Upper lobe of right lung (tissue), 1 donor: ENCODE measurements at places on chromosomes 4 and X. TPM values are rescaled to one million over a fixed set of nuclear protein-coding genes. Genes with fewer than 3 reads are reported as not detected.
A peak's percentile ranks its signal among the peaks of the same experiment; 100 is the strongest.

GRCh38 chr4:15402974-15403373, 24.9 kb upstream of the C1QTNF7 start:
- peaks cover 41% of the 10 kb centered on the region for H3K4me1 ChIP-seq
- DNase-seq, result no peak
- H3K27ac ChIP-seq, result no peak overlapping the region
- H3K4me3 ChIP-seq, result no peak overlapping the region
- H3K27me3 ChIP-seq, result no peaks in the 10 kb centered on the region

GRCh38 chr4:168408620-168409019, 71.7 kb downstream of the DDX60L start:
- no peak overlapping the region for H3K27ac ChIP-seq
- H3K36me3 ChIP-seq, result peaks cover 32% of the 10 kb centered on the region
- H3K4me3 ChIP-seq, result no peak overlapping the region
- DNase-seq, result no peak
- H3K4me1 ChIP-seq, result no peaks in the 10 kb centered on the region

DNA sequence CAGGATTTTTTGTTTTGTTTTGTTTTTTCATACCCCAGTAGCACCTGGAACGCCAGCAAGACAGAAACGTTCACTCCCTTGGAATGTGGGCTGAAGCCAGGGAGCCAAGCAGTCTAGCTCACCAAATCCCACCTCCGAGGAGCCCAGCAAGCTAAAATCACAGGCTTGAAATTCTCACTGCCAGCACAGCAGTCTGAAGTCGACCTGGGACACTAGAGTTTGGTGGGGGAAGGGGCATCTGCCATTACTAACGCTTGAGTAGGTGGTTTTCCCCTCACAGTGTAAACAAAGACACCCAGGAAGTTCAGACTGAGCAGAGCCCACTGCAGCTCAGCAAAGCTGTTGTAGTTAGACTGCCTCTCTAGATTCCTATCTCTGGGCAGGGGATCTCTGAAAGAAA, 99.6 kb upstream of the FGF16 start:
- no peaks in the 10 kb centered on the region for H3K36me3 ChIP-seq
- no peaks in the 10 kb centered on the region for H3K27me3 ChIP-seq
- no peak for DNase-seq
- H3K4me3 ChIP-seq, result no peak overlapping the region
- H3K27ac ChIP-seq, result no peak overlapping the region

Gene OTUD6A
- not detected for total RNA-seq

- no peaks in the 10 kb centered on the region for H3K27me3 ChIP-seq
- H3K4me3 ChIP-seq, result no peak overlapping the region
- no peak overlapping the region for H3K27ac ChIP-seq
These were observed 59.0 kb upstream of the FGFBP2 start for GRCh38 chr4:16021804-16022560.

GRCh38 chr4:1084796-1085403, 28.5 kb downstream of the RNF212 start:
- peaks cover 9% of the 10 kb centered on the region for H3K4me1 ChIP-seq
- DNase-seq, result no peak
- H3K27me3 ChIP-seq, result peaks cover 6% of the 10 kb centered on the region
- H3K4me3 ChIP-seq, result no peak overlapping the region

- no peak overlapping the region for H3K27ac ChIP-seq
- no peaks in the 10 kb centered on the region for H3K4me1 ChIP-seq
- DNase-seq, result no peak
- no peak overlapping the region for H3K4me3 ChIP-seq
- H3K27me3 ChIP-seq, result no peaks in the 10 kb centered on the region
These were observed 92.4 kb downstream of the NEUROG2 start for GRCh38 chr4:112423591-112423990.

DNA sequence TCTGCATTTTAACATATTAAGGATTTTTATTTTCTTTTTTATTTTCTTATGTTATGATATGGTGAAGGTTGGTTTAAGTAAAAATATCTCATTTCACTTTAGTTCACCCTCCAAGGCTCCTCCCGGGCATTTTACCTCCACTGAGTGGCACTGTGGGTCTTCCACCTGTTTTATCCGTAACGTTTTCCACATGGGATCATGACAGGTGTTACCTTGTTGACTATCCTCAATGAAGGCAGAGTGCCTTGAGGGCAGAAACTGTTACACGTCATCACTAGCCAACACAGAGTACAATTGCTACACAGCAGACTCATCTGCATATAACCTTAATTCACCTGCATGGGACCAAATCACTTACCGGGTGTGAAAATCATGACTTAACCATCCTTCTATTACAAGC, 105.8 kb downstream of the GEMIN8 start:
- no peak overlapping the region for H3K4me3 ChIP-seq
- H3K36me3 ChIP-seq, result no peaks in the 10 kb centered on the region
- no peaks in the 10 kb centered on the region for H3K4me1 ChIP-seq
- no peaks in the 10 kb centered on the region for H3K27me3 ChIP-seq

DNA sequence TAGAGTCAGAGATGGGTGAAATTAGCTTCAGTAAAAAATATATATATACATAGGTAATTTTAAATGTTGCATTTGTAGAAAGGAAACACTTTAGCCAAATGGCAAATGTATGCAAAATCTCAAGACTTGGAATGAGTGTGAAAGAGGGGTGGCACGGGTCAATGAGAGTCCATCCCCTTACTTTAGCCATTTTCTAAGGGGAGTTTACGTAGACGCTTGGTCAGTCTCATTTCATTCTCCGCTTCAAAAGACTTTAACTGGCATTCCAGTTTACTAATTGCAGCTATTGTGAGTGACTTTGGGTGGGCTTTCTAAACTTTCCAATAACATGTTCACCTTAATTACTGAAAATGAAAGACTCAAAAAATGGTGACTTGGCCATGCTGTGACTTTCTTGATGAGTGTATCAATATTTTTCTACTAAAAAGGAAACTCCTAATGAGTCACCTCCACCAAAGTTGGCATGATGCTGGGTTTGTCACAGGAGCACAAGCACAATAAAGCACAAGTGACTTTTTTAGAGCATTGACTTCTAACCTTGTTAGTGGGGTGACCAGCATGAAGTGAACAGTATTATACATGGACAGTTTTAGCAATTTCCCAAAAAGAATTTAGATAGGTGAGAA, 356.0 kb upstream of the RASGEF1B start:
- H3K27ac ChIP-seq, result no peak overlapping the region
- H3K27me3 ChIP-seq, result no peaks in the 10 kb centered on the region
- DNase-seq, result no peak
- no peaks in the 10 kb centered on the region for H3K36me3 ChIP-seq
- no peak overlapping the region for H3K4me3 ChIP-seq

- H3K36me3 ChIP-seq, result no peaks in the 10 kb centered on the region
- peak overlapping the region; percentile 94 for H3K4me3 ChIP-seq
- no peaks in the 10 kb centered on the region for H3K27me3 ChIP-seq
- H3K4me1 ChIP-seq, result peaks cover 23% of the 10 kb centered on the region
These were observed 3.1 kb upstream of the NR3C2 start for GRCh38 chr4:148445071-148445859.

DNA sequence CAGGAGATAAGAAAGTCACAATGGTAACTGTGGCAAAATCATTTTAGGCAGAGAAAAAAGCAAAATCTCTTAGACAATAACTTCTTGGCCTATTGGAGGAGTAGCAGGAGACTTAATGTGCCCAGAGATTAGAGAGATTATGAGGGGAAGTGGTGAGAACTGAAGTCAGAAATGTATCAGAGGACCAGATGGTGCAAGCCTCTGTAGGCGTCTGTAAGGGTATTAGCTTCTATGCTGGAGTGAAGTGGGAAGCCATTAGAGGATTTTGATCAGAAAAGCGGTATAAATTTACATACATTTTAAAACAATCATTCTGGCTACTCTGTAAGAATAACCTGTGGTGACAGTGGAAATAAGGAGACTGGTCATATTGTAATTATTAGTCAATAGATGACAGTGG, 236.7 kb downstream of the FAT4 start:
- no peaks in the 10 kb centered on the region for H3K36me3 ChIP-seq
- no peaks in the 10 kb centered on the region for H3K27me3 ChIP-seq
- H3K4me1 ChIP-seq, result no peaks in the 10 kb centered on the region
- H3K27ac ChIP-seq, result no peak overlapping the region

DNA sequence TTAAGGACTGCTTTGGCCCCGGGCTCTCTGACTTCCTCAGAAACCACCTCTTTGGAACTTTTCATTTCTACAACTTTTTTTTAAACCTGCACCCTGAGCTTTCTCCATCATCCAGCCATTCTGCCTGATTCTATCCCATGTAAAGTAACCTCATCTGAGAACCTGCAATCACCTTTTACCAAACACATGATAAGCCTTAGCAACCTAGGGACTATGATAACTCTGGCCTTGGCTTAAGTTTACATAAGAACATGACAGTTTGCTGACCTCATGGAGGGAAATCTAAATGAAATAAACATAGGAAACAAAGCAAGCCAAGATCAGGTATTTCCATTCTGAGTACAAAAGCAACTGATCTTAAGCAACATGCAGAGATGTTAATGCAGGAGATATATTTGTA, 15.7 kb upstream of the TMEM150C start:
- H3K27me3 ChIP-seq, result no peaks in the 10 kb centered on the region
- DNase-seq, result no peak
- no peak overlapping the region for H3K27ac ChIP-seq
- no peaks in the 10 kb centered on the region for H3K4me1 ChIP-seq

- no peaks in the 10 kb centered on the region for H3K27me3 ChIP-seq
- no peak overlapping the region for H3K27ac ChIP-seq
- H3K4me3 ChIP-seq, result no peak overlapping the region
These were observed 220.6 kb upstream of the ZC4H2 start for GRCh38 chrX:65196758-65197360.

- H3K36me3 ChIP-seq, result no peaks in the 10 kb centered on the region
- H3K4me3 ChIP-seq, result no peak overlapping the region
- no peaks in the 10 kb centered on the region for H3K4me1 ChIP-seq
These were observed 21.2 kb downstream of the CCDC160 start for GRCh38 chrX:134258202-134258601.

GRCh38 chrX:101029665-101030064, 22.2 kb downstream of the TRMT2B start:
- no peak overlapping the region for H3K27ac ChIP-seq
- DNase-seq, result no peak
- no peaks in the 10 kb centered on the region for H3K36me3 ChIP-seq
- no peaks in the 10 kb centered on the region for H3K27me3 ChIP-seq
- no peak overlapping the region for H3K4me3 ChIP-seq

DNA sequence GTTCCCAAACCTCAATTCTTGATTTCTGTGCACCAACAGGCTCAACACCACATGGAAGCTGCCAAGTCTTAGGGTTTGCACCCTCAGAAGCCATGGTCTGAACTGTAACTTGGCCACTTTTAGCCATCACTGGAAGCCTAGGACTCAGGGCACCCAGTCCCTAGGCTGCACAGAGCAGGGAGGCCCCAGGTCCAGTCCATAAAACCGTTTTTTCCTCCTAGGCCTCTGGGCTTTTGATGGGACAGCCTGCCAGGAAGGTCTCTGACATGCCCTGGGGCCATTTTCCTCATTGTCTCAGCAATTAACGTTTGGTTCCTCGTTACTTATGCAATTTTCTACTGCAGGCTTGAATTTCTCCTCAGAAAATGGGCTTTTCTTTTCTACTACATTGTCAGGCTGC, 1259.6 kb downstream of the RAPGEF2 start:
- H3K4me3 ChIP-seq, result no peak overlapping the region
- H3K4me1 ChIP-seq, result no peaks in the 10 kb centered on the region
- H3K36me3 ChIP-seq, result no peaks in the 10 kb centered on the region
- H3K27ac ChIP-seq, result no peak overlapping the region

DNA sequence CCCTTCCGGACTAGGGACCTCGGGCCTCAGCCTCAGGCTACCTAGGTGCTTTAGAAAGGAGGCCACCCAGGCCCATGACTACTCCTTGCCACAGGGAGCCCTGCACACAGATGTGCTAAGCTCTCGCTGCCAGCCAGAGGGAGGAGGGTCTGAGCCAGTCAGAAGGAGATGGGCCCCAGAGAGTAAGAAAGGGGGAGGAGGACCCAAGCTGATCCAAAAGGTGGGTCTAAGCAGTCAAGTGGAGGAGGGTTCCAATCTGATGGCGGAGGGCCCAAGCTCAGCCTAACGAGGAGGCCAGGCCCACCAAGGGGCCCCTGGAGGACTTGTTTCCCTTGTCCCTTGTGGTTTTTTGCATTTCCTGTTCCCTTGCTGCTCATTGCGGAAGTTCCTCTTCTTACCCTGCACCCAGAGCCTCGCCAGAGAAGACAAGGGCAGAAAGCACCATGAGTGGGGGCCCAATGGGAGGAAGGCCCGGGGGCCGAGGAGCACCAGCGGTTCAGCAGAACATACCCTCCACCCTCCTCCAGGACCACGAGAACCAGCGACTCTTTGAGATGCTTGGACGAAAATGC, at the start of gene WAS:
WAS (plus strand) TSS at position 389 of the 572 bp plus-strand sequence; CDS start at position 444, 55 bp downstream.
- DNase-seq, result peak; percentile 64
- no peaks in the 10 kb centered on the region for H3K27me3 ChIP-seq
- H3K4me1 ChIP-seq, result no peaks in the 10 kb centered on the region
- H3K4me3 ChIP-seq, result peak within 1 kb of the TSS; percentile 39

Gene UGT2B15
- not detected for total RNA-seq

Gene TRIM2
- 35.9 TPM for total RNA-seq

GRCh38 chr4:55186123-55186522, 60.7 kb upstream of the KDR start:
- H3K36me3 ChIP-seq, result no peaks in the 10 kb centered on the region
- no peak overlapping the region for H3K27ac ChIP-seq
- no peak for DNase-seq
- no peaks in the 10 kb centered on the region for H3K4me1 ChIP-seq
- no peak overlapping the region for H3K4me3 ChIP-seq

- H3K27me3 ChIP-seq, result no peaks in the 10 kb centered on the region
- H3K4me3 ChIP-seq, result no peak overlapping the region
- no peaks in the 10 kb centered on the region for H3K4me1 ChIP-seq
- no peak overlapping the region for H3K27ac ChIP-seq
- no peaks in the 10 kb centered on the region for H3K36me3 ChIP-seq
- DNase-seq, result no peak
These were observed 33.9 kb upstream of the BMP2K start for GRCh38 chr4:78742300-78742699.

GRCh38 chr4:80814266-80814665, 216.2 kb upstream of the BMP3 start:
- no peaks in the 10 kb centered on the region for H3K36me3 ChIP-seq
- no peak for DNase-seq
- no peaks in the 10 kb centered on the region for H3K4me1 ChIP-seq
- no peak overlapping the region for H3K4me3 ChIP-seq
- no peaks in the 10 kb centered on the region for H3K27me3 ChIP-seq

DNA sequence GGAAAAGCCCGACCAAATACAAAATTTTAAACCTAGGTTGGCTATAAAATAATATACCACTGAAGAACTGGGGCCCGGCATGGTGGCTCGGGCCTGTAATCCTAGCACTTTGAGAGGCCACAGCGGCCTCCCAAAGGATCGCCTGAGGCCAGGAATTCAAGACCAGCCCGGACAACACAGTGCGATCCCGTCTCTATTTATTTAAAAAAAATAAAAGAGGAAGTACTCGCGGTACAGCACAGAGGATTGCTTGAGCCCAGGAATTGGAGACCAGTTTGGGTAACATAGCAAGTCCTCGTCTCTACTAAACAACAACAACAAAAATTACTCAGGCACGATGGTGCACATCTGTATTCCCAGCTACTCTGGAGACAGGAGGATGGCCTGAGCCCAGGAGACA, 44.8 kb upstream of the CDKN2AIP start:
- no peak overlapping the region for H3K27ac ChIP-seq
- H3K36me3 ChIP-seq, result no peaks in the 10 kb centered on the region
- H3K4me1 ChIP-seq, result peaks cover 11% of the 10 kb centered on the region
- DNase-seq, result no peak
- no peak overlapping the region for H3K4me3 ChIP-seq

Gene MAGEA9B
- not detected for total RNA-seq
